GOT3 (cell line): ENCODE measurements at places on chromosomes 1 and 21.

DNA sequence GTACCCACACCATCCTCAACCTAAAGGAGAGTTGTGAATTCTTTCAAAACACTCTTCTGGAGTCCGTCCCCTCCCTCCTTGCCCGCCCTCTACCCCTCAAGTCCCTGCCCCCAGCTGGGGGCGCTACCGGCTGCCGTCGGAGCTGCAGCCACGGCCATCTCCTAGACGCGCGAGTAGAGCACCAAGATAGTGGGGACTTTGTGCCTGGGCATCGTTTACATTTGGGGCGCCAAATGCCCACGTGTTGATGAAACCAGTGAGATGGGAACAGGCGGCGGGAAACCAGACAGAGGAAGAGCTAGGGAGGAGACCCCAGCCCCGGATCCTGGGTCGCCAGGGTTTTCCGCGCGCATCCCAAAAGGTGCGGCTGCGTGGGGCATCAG, 638 bp upstream of the OLIG2 start:
- DNase-seq = no peak

DNA sequence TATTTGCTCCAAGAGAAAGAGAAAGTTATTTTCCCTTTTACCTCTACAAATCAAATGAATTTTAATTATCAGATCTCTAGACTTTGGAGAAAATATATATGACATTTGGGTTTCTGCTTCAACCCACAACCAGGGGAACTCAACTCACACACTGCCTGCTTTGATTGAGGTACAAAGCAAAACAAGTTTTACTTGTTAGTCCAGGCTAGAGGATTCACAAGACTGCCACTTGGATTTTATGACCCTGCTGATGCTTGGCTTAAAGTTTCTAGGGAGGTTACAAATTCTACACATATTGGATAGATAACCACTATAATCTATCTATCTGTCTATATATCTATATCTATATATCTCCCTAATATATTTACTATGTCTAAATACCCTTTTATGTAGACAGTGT, 467.3 kb upstream of the RGS18 start:
- DNase-seq = no peak

GRCh38 chr1:181216591-181216994, 128.1 kb downstream of the IER5 start:
- DNase-seq = no peak

DNA sequence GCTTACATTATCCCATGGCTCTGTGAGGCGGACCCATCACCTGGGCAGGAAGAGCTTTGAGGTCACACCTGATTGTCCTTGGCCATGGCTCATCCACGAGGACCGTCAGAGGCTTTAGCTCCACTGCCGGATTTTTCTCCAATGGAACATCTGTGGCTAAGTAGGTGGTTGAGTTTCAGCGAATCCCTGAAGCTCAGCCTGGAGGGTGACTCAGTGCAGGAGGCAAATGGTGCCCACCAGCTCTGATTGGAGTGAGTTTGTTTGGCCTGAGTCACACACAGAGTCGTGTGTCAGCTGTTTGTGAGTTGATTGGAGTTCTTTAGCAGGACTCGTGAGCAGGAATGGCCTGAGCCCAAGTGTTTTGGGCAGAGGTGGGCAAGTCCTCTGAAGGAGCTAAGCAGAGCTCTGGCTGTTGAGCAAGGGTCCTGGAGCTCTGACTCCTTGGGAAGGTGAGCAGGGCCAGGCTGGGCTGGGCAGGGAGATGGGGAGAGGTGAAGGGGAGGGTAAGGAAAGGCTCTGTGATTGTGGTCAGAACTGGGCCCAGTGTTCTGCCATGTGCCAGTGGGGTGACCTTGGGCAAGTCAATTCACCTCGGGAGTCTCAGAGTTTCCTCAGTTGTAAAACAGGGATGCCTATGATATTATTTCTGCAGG, 2.0 kb downstream of the SLC6A17 start:
- DNase-seq = no peak

DNA sequence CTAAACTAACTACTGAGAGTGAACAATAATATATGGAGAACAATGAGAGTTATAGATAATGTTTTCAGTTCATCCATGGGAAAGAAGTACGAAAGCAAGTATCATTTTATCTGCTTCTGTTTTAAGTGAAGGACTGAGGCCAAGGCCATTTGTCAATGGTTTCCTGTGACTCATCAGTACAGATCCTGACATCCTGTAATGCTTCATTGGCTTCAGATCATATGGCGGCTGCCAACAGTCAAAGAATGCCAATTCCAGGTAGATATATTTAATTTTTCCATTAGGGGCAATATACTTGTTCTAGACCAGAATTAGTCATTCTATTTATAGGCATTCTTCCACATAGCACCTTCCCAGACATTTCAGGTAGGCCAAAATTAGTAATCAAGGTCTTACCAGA, 97.3 kb downstream of the USH2A start:
- DNase-seq = no peak

DNA sequence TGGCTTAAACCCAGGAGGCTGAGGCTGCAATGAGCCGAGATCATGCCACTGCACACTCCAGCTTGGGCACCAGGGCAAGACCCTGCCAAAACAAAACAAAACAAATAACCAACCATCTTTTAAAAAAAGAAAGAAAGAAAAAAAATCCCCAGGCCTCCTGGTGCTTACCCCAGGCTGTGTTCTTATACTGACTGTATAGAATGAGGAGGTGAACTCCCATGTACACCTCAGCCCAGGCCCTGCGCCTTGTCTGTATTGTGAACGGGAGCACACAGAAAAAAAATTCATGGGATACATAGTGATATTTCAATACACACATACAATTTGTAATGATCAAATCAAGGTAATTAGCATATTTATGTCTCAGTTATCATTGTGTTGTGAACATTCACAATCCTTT, 14.1 kb downstream of the RPL5 start:
- no peak for DNase-seq

- DNase-seq = no peak
Measured at GRCh38 chr1:20663365-20663764, 2.2 kb upstream of the DDOST start.

DNA sequence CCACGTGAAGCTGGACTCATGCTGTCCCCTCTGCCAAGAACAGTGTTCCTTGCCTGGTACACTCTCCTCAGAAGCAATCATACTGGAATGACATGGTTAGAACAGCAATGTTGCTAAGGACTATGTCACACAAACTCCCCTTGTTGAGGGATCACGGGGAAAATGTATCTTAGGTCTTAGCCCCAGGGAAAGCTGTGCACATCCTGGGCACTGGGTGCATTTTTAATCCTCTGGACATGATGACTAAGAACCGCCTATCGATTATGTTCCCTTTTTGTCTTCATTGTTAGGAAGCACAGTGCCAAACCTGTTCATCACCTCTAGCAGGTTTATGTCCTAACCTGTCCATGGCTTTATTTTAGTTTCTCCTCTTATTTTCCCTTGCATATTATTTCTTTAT, 115.1 kb downstream of the HIVEP3 start:
- no peak for DNase-seq
